Daoy (cell line): ENCODE measurements at places on chromosomes 1 and 21. TPM values are rescaled to one million over a fixed set of nuclear protein-coding genes. Genes with fewer than 3 reads are reported as not detected.

DNA sequence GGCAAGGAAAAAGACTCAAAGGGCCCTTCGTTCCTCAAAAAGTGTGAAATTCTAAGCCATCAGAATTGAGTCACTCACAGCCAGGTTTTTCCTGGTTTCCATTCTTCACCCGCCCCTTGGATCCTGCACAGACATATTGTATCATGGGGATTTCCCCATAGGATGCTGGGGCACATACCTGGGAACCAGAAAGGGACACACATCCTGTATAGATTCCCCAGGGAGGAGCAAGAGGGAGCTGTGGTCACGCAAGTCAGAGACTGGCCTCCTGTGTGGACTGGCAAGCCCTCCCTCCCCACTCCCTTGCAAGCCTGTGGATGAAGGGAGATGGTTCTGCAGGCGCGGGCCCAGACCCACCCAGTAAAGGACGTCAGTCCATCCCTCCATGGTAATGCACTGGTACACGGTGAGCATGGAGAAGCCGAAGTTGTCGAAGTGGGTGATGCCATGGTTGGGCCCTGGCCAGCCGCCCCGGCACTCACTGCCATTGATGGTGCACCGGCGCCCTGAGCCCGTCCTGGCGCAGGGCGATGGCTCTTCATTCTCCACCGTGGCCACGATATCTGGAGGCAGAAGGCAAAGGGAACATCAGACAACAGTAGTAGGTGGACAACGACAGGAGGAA is 23.2 kb downstream of the CACNA1S start:
- peak; percentile 38 for DNase-seq

- DNase-seq = peak; percentile 21
These were observed 432.0 kb downstream of the SETD4 start for GRCh38 chr21:35628316-35628715.

The BARHL2 gene
- not detected in 2 replicates for total RNA-seq

The CD84 gene
- not detected in 2 replicates for total RNA-seq

The CLCNKA gene
- total RNA-seq = not detected in 2 replicates

GRCh38 chr1:11507309-11507708 is 28.4 kb downstream of the DISP3 start:
- DNase-seq = no peak

The DPT gene
- total RNA-seq = 0.24 and 0.69 TPM in 2 replicates

DNA sequence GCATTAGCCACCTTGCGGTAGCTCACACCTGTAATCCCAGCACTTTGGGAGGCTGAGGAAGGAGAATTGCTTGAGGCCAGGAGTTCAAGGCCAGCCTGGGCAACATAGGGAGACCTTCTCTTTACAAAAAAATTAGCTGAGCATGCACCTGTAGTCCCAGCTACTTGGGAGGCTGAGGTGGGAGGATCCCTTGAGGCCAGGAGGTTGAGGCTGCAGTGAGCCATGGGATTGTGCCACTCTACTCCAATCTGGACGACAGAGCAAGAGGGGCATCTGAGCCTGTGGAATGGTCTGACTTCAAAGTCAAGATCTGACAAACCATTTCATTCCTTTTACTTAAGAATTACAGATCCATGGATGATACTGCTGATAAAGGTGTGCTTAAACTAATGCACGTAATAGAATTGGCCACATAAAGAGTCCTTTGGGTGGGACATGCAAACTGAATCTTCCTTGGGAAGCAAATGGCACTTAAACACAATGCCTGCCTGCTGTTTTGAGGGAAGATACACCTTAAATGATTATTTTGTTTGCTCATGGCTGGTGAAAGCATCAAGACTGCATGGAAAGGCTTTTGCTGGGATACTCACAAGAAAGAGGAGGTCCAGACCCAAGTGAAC is 2.5 kb upstream of the TMEM201 start:
- DNase-seq = no peak

The C1orf167 gene
- total RNA-seq = not detected in 2 replicates
